ENCODE measurements at places on chromosomes 7 and 10.

DNA sequence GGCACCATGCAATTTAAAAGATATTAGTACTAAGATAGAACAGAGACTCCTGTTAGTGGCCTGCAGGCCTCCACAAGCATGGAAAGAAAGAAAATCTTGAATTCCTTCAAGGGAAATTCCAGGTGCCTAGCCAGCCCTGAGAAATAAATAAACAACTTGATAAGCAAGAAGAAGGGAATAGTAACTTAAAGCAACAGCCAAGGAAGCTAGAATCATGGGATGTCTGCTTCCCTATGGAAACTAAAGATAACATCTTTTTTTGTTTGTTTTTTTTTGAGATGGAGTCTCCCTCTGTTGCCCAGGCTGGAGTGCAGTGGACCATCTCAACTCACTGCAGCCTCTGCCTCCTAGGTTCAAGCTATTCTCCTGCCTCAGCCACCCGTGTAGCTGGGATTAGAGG lies 128.6 kb downstream of the SKIDA1 start:
- DNase-seq: no peak

- no peak for DNase-seq
Observed at GRCh38 chr7:80124526-80125264, 9.9 kb upstream of the GNAI1 start.

- no peak for DNase-seq
Observed at GRCh38 chr10:45502458-45502857, 128.4 kb downstream of the ALOX5 start.

DNA sequence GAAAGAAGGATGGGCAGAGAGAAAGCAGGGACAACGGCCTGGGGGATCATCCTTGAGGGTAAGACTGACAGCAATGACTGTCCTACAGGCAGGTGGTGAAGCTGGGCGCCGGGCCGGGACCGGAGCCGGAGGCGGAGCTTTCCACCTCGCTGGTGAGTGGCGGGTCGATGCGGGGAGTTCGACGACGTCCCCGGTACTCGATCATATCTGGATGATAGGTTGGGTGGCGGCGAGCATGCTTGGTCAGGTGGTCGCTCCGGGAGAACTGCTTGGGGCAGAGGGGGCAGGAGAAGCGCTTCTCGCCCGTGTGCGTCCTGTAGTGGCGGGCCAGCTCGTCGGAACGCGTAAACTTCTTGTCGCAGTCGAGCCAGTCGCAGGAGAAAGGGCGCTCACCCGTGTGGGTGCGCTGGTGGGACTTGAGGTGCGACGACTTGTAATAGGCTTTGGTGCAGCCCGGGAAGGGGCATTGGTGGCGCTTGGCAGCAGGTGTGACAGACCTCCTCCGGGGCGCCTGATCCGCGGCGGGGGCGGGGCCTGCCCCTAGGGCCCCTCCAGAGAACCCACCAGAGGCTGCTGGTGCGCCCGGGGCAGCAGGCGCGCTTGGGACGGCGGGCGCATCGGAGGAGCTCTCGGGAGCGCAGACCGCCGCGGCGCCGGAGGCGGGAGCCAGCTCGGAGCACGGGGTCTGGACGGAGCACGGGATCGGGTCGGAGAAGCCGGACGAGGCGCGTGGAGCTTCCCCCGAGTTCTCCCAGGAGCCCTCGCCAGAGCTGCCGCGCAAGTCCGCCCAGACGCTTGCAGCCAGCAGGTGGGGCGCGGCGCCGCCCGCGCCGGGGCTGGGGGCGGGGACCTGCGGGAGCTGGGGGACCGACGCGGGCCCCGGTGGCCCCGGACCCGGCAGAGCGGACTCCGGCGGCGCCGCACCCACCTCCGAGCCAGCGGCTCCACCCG lies 752 bp downstream of the KLF14 start:
- peak; percentile 23 for DNase-seq

DNA sequence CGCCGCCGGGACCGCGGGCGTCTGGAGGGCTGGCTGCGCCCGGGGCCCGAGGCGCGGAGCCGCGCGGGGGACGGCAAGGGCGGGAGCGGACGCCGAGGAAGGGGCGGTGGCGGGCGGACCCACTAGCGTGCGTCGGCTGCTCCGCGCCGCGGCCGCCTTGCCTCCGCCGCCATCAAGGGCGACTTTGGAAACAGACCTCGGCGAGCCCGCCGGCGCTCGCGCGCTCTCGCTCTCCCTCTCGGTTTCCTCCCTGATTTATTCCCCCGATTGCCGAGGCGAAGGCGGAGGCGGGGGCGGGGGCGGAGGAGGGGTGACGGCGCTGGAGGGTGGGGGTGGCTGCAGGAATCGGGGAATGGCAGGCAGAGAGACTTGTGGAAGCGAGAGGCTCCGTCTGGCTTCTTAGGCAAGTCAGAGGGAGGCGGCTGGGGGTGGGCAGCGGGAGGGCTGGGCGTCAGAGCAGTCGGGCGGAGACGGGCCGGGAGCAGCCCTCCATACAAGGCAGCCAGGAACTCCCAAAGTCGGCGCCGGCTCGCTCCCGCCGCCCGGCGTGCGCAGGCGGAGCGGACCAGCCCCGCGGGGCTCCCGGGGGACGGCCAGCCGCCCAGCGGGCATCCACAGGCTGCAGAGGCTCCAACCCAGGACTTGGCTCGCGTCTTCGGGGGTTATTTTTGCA lies at the start of gene CACNA2D1:
TSS of gene CACNA2D1 (minus strand) at position 231 of the 673 bp plus-strand sequence.
- DNase-seq: peak; percentile 89

DNA sequence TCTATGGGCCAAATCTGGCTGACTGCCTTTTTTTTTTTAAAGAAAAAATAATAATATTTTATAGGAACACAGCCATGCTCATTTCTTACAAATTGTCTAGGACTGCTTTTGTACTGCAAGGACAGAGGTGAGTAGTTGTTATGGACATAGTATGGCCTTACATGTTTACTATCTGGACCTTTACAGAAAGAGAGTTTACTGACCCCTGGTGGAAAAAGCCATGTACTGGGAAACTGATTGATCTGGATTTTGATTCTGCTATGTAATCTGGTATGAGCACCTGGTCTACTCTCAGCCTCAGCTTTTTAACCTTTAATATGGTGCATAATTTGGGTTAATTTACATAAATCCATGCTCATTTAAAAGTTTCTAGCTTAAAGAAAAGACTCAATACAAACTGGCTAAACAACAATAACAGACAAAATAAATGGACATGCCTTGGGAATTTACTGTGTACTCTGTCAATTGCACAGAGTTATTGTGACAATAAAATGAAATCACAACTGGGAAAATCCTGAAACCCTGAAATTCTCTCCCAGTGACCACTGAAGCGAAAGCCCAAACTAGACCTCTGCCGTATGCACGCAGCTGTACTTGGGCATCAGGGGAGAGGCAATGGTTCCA lies 260.7 kb downstream of the BMPER start:
- no peak for DNase-seq

- no peak for DNase-seq
Observed at GRCh38 chr10:18976696-18977251, 71.8 kb upstream of the MALRD1 start.

DNA sequence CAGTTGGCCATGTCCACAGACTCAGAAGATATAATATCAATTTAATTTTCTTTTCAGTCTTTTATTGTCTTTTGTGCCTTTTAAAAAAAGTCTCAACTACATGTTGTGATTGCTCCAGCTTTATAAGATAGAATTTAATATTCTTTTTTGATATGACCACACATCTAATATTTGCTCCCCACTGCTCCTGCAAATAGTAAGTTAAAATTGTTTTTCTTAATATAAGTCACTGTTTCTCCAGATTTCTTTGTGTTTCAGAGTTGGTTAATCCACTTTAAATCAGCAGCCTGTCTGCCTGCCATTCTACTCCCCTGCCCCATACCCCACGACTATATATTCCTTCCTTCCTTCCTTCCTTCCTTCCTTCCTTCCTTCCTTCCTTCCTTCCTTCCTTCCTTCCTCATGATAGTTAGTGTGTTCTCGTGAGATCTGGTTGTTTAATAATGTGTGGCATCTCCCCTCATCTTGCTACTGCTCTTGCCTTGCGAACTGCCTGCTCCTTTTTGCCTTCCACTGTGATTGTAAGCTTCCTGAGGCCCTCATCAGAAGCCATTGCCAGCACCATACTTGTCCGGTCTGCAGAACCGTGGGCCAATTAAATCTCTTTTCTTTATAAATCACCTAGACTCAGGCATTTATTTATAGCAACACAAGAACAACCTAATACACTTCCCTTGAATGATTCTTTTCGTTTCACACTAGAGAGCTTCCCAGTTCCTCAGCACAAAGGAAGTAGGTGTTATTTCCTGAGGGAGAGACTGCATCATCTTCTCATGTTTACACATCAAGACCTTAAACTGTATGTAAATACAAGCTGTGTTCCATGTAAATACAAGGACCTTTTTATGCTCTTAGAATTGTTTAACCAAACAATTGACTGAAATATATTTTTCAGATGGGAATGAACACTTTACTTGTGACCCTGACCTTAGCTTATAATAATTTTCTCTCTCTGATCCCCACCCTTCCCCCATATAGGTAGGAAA lies 24.5 kb downstream of the TAS2R16 start:
- DNase-seq: no peak

- DNase-seq: peak; percentile 75
Observed at GRCh38 chr7:30548845-30549244, 44.2 kb upstream of the GGCT start.

DNA sequence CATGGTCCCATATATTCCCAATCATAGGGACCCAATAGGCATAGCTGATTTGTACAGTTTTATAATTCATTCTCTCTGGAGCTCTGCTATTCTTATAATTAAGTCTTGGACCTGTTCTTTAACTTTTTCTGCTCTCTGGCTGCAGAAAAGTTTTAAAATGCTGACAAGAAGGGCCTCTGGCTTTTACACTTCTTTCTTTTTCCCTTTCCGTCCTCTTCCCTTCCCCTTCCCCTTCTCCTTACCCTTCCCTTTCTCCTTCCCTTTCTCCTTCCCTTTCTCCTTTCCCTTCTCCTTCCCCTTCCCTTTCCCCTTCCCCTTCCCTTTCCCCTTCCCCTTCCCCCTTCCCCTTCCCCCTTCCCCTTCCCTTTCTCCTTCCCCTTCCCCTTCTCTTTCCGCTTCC lies 101.3 kb upstream of the TPK1 start:
- DNase-seq: no peak

DNA sequence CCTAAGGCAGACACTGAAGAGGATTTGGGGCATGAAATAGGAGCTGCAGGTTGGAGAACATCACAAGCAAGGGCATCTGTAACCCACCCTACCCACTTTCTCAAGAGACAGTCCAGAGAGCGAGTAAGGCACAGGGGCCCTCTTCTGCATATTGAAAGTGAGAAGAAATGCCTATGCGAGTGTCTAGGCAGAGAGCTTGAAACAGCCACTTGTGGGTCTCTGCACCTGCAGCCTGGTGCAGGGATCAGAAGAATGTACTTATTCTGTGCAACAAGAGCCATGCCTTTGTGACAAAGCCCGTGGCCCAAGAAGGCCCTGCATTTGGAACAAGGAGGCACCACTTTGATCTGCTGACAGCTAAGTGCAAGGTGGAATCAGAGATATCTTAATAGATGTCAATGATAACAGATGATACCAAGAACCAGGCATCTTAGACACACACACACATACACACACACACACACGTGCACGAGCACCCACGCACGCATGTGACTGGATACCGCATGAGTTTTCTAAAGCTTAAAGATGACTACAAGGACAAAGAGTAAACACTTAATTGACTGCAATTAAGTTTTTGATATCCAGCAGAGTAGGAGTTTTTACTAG lies 89.3 kb downstream of the NPSR1 start:
- DNase-seq: no peak

DNA sequence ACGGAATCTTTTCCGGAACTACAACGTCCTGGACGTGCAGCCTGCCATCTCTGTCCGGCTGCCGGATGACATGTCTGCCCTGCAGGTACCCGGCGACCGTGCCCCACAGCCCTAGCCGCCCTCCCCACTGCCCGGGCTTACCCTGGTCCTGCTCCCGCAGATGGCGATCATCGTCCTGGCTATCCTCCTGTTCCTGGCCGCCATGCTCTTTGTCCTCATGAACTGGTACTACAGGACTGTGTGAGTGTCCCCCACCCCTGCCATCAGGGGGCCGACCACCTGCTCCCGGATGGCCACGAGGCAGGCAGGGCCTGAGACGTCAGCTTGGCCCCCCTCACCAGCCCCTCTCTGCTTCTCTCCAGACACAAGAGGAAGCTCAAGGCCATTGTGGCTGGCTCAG lies 38.0 kb upstream of the VSIR start:
- no peak for DNase-seq

- DNase-seq: no peak
Observed at GRCh38 chr10:123786306-123786705, 105.3 kb downstream of the CPXM2 start.

DNA sequence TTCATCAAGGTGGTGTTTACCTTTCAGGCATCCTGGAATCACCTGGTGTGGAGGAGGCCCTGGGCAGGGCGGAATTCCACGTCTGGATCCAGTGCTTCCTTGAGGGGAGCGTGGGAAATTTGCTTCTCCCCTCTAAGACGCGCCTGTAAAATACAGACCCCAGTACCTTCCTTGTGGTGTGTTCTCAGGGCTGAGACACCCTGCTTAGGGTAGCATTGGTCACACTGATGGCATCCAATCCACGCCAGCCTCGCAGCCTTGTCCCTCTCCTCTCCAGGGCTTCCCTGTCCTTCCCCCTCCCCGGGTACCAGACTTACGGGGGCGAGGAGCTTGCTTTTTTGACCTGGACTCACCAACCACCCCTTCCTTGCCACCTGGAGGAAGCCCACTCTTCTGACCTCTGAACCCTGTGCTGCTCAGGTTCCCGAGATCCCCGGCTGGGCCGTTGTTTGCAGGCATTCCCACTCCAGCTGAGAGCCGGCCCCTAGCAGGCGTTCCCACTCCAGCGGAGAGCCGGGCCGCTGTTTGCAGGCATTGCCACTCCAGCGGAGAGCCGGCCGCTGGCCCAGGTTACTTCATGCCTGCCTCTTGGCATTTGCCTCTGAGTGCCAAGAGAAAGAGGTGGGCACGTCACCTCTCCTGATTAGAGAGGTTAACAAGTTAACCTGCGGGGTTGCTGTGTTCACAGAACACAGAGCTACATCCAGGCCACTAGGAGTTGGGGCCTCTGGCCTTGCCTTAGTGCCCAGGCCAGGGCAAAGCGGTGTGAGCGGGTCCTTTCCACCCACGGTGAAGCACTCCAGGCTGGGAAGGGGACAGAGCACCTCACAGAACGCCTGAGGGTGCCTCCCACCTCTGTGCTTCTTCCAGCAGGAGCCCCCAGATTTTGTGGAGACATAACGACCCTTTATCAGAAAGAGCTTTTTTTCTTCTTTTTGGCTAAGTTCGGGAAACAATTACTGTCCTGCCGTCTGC lies 254.0 kb upstream of the PPP2R2D start:
- no peak for DNase-seq

GRCh38 chr10:5666008-5666840 lies at the start of gene ASB13:
TSS of gene ASB13 (minus strand) at chr10:5666595. CDS start at chr10:5666551, 44 bp downstream.
- DNase-seq: peak; percentile 84

GRCh38 chr7:48299580-48300169 lies 128.4 kb downstream of the ABCA13 start:
- DNase-seq: no peak

DNA sequence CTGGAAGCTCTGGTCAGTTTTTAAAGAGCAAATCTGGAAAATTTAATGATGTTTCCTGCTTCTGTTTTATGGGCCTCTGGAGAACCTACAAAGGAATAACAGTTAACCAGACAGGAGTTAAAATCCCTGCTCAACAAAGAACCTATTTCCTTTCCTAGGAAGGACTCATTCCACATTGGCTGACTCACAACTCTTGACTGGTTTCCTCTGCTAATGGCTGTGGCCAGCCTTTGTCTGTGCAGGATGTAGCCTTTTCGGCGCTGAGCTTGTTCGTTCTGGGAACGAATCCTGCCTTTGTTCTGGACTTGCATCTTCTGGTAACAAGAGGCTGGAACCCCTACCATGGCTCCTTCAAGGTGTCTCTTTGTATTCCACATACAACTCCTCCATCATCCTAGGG lies 112.8 kb upstream of the PDCD4 start:
- DNase-seq: no peak

GRCh38 chr7:95476072-95476847 lies 9.5 kb upstream of the ASB4 start:
- no peak for DNase-seq
